ENCODE measurements at places on chromosomes 2 and 18.

DNA sequence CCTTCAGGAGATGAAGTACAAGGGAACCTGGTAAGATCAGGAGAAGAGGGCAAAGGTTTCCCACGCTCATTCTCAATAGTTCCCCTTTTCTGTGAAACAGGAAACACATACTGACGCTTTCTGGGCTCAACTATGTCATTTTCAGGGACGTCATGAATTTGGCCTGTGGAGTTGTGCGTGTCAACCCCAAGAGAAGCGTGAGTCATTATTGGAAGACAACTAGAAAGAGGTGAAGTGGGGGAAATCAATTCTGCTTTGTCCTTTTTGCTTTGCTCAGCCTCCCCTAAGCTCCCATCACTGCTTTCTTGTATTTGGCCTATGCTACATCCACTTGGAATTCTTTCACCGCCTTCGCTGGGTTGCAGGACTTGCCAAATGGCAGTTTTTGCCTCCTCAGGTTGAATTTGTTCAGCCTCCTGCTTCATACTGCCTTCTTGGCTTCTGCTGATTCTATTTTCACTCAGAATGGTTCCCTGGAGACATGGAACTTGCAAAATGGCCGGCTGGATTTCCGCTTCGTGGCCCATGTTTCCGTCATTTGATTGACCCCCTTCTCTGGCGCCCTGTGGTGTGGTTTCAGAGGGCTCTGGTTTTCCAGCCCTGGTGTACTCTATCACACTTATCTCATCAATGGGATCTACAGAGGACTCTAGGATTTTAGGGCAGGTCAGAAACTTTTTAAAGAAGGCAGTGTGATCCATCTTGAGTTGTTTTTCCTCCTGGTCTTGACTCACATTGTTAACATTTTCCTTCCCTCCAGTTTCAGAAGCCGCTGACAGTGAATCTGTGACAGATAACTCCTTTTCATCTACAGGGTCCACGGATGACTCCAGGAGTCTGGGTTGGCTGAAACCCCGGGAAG, 93.3 kb downstream of the ALPK2 start:
- no peak overlapping the region for H3K27ac ChIP-seq
- DNase-seq, result no peak
- H3K4me1 ChIP-seq, result peaks cover 6% of the 10 kb centered on the region
- no peak overlapping the region for H3K4me3 ChIP-seq

DNA sequence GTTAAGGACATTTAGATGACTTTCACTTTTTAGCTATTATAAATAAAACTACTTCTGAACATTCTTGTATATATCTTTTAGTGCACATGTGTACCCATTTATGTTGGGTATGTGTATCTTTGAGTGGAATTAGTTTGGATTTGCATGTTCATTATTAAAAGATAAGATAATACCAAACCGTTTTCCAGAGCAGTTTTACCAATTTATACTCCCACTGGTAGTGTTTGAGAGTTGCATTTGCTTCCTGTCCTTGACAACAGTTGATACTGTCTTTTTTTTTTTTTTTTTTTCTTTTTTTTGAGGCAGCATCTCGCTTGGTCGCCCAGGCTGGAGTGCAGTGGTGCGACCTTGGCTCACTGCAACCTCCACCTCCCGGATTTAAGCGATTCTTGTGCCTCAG, 23.3 kb downstream of the SLC30A6 start:
- no peak overlapping the region for H3K4me3 ChIP-seq
- no peaks in the 10 kb centered on the region for H3K27me3 ChIP-seq
- peaks cover 24% of the 10 kb centered on the region for H3K36me3 ChIP-seq
- no peak overlapping the region for H3K27ac ChIP-seq
- no peaks in the 10 kb centered on the region for H3K4me1 ChIP-seq

GRCh38 chr2:153917570-153917969, 45.8 kb downstream of the GALNT13 start:
- no peaks in the 10 kb centered on the region for H3K4me1 ChIP-seq
- no peak overlapping the region for H3K27ac ChIP-seq
- DNase-seq, result no peak
- no peaks in the 10 kb centered on the region for H3K27me3 ChIP-seq
- no peak overlapping the region for H3K4me3 ChIP-seq
- no peaks in the 10 kb centered on the region for H3K36me3 ChIP-seq

DNA sequence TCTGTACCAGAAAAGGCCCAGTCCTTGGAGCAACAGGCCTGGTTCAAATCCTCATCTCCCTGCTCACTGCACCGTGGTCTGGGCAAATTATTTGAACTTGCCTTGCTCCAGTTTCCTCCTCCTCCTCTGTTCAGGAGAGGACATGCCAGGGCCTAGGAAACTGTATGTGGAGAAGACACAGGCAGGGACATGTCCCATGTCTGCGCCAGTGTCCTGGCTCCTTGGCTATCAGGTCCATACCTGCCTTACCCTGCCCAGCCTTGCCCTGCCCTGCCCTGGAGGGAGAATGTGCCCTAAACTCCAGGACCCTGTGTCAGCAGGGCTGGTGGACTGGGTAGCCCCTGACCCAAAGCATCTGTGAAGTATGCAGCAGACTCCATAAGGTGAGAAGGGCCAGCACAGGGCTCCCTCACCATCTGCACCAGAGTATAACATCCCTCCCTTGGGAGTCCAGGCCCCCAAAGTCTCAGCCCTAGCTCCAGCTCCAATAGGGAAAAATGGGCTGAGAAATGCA, 165.3 kb downstream of the GALNT1 start:
- no peaks in the 10 kb centered on the region for H3K27me3 ChIP-seq
- H3K27ac ChIP-seq, result no peak overlapping the region
- H3K36me3 ChIP-seq, result no peaks in the 10 kb centered on the region
- H3K4me3 ChIP-seq, result no peak overlapping the region
- peaks cover 2% of the 10 kb centered on the region for H3K4me1 ChIP-seq

DNA sequence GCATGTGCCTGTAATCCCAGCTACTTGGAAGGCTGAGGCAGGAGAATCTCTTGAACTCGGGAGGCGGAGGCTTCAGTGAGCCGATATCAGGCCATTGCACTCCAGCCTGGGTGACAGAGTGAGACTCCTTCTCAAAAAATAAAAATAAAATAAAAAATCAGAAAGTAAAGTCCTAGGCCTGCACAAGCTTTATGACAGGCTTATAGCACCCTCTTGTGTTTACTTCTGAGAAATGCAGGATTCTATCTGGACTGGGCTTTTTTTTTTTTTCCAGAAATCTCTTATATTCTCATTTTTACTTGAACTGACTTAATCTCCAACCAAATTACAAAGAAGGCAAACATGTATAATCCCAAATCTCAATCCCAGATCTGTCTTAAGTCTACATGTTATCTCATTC, 26.1 kb upstream of the REG3G start:
- peaks cover 6% of the 10 kb centered on the region for H3K27me3 ChIP-seq
- no peaks in the 10 kb centered on the region for H3K36me3 ChIP-seq
- no peak overlapping the region for H3K4me3 ChIP-seq
- no peaks in the 10 kb centered on the region for H3K4me1 ChIP-seq
- H3K27ac ChIP-seq, result no peak overlapping the region

DNA sequence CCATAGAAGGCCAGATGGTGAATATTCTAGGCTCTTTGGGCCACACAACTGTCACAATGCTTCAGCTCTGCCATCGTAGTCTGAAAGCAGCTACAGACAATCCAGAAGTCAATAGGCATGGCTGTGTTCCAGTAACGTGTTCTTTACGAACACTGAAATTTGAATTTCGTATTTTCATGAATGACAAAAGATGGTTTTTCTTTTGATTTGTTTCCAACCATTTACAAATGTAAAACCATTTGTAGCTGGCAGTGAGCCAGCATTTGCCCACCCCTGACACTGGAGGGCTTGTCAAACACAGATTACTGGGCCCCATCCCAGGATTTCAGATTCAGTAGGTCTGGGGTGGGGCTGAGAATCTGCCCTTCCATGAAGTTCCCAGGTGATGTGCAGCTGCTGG, 83.0 kb upstream of the ATG16L1 start:
- DNase-seq, result no peak
- H3K4me1 ChIP-seq, result peaks cover 3% of the 10 kb centered on the region
- H3K27me3 ChIP-seq, result no peaks in the 10 kb centered on the region
- H3K4me3 ChIP-seq, result no peak overlapping the region
